ENCODE measurements at places on chromosomes 3 and 15.

DNA sequence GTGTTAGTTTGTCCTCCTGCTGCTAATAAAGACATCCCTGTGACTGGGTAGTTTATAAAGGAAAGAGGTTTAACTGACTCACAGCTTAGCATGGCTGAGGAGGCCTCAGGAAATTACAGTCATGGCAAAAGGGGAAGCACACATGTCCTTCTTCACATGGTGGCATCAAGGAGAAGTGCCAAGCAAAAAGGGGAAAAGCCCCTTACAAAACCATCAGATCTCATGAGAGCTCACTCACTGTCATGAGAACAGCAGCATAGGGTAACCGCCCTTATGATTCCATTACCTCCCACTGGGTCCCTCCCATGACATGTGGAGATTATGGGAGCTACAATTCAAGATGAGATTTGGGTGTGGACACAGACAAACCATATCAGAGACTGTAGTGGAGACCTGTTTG is 27.0 kb downstream of the TM2D3 start:
- DNase-seq = no peak

- DNase-seq = no peak
These were observed 54.2 kb downstream of the MSL2 start for GRCh38 chr3:136141891-136142290.

- no peak for DNase-seq
These were observed 40.1 kb downstream of the TRIM71 start for GRCh38 chr3:32857921-32858320.

DNA sequence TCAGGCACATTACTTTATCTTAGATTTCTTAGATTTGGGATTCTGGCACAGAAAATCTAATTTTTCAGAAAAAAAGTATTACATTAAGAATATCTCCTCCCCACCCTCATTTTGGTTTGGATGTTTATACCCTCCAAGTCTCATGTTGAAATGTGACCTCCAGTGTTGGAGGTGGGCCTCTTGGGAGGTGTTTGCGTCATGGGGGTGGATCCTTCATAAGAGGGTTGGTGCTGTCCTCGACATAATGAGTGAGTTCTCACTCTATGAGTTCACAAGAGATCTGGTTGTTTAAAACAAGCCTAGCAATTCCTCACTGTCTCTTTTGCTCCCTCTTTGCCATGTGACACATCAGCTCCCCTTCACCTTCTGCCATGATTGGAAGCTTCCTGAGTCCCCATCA is 45.6 kb upstream of the WWTR1 start:
- DNase-seq = no peak

- DNase-seq = no peak
These were observed 37.4 kb downstream of the CPN2 start for GRCh38 chr3:194313560-194314387.

GRCh38 chr15:53434174-53434678 is 325.2 kb downstream of the WDR72 start:
- DNase-seq = no peak

Data from activated CD4-positive, alpha-beta T cell treated with anti-CD3 and anti-CD28 coated beads, Interleukin-2, amount 10 ng/mL, durations not matched to agents 7 days and 5 days (primary cell).